Upper lobe of left lung (tissue), 6 donors: ENCODE measurements at places on chromosomes 2 and 18.

DNA sequence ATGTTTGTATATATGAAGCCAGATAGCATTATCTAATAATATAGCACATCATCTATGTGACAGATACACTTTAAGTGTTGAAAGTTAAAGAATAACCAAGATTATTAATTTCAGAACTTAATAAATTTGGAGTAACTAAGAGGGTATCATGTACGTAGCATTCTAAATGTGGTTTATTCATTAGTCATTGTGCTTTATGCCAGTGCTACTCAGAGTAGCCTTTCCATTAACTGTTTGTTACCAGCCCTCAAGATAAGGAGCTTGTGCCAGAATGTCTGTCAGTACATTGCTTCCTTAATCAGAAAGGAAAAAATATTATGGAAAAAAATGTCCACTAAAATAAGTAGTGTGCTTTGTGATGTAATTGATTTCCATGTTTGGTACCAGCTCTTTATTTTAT lies 94.9 kb upstream of the TWSG1 start:
- DNase-seq: no peak

- no peak for DNase-seq
Measured at GRCh38 chr2:220586980-220587530, 959.6 kb downstream of the SLC4A3 start.

DNA sequence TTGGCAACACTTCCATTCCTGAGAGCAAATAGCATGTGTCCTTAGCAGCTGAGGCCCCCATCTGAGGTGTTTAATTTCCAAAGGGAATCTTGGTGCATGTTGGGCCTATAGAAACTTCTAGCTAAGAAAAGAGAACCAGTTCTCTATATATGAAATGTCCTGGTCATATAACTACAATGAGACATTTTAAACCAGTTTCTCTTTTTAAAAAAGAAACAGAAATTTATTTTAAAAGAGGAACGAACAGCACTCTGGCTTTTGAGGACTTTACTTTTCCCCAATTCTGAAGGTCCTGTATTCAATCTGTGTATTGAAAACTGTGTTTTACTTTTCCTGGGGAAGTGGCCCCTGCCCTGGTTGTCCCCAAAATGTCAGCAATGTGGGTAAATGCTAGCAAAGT lies 309.5 kb upstream of the STON1 start:
- DNase-seq: no peak

GRCh38 chr2:242031481-242032019 lies 162.0 kb downstream of the RTP5 start:
- DNase-seq: peak; percentile 19

GRCh38 chr2:237140689-237141285 lies 55.1 kb downstream of the COPS8 start:
- DNase-seq: no peak
